Bladder microvascular endothelial cell (primary cell): ENCODE measurements at places on chromosomes 3 and 15. TPM values are rescaled to one million over a fixed set of nuclear protein-coding genes. Genes with fewer than 3 reads are reported as not detected.

KLHL6 gene
- total RNA-seq, result 6.9 and 8.6 TPM in 2 replicates

PATL2 gene
- total RNA-seq, result 0.06 and 0.16 TPM in 2 replicates

NR2F2 gene
- 5.8 and 23.0 TPM in 2 replicates for total RNA-seq

TRIM71 gene
- total RNA-seq, result under 0.01 TPM in 1 of 2 replicates, not detected in the other

CCR2 gene
- total RNA-seq, result not detected in 2 replicates

ZNF35 gene
- 9.2 and 15.6 TPM in 2 replicates for total RNA-seq

SEMA7A gene
- total RNA-seq, result 0.65 and 2.9 TPM in 2 replicates

GREM1 gene
- total RNA-seq, result 0.06 and 0.16 TPM in 2 replicates

SLC2A2 gene
- not detected in 2 replicates for total RNA-seq

SENP7 gene
- 8.3 and 32.2 TPM in 2 replicates for total RNA-seq

GP9 gene
- total RNA-seq, result not detected in 2 replicates

CA12 gene
- total RNA-seq, result 0.25 and 0.32 TPM in 2 replicates

ATP2B2 gene
- not detected in 2 replicates for total RNA-seq
